ENCODE measurements at places on chromosomes 16 and 17.

- peak; percentile 65 for DNase-seq
Observed at GRCh38 chr17:29778956-29779811, 150.8 kb downstream of the SSH2 start.

- DNase-seq: no peak
Observed at GRCh38 chr17:72749119-72749572, 343.3 kb downstream of the SLC39A11 start.

GRCh38 chr16:67760206-67760955 is 41.3 kb upstream of the GFOD2 start:
- no peak for DNase-seq

DNA sequence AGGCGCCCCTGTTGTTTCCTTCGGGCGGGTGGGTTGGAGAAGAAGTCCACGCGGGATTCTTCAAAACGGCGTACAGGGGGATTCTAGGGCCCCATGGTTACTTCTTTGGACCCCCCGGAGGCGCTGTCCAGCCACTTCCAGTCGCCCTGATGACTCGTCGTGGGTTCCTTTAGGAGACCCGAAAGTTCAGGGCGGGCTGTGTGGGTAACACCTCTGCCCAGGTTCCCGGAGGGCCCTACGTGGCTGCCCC is 716 bp upstream of the HIC1 start:
- DNase-seq: no peak

- no peak for DNase-seq
Observed at GRCh38 chr17:57806167-57806830, 43.5 kb downstream of the MRPS23 start.

DNA sequence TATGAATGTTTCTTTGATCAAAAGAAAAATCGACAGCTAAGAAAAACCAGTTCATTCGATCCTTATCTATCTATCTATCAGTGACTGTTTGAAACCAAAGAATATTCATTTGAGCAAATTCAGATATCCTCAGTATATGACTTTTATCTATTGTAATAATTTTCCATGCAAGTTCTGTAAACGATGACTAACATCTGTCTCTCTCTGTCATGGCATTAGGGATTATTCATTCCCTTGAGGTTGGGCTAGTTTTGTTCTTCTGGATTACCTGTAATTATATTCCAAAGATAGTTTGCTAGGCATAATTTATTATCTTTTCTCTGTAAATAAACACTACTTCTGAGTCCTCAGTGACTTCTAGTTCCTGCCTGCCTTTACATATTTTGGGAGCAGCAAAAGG is 497.7 kb upstream of the CDH11 start:
- DNase-seq: no peak

GRCh38 chr16:66534376-66534799 is 15.5 kb downstream of the TK2 start:
- no peak for DNase-seq

DNA sequence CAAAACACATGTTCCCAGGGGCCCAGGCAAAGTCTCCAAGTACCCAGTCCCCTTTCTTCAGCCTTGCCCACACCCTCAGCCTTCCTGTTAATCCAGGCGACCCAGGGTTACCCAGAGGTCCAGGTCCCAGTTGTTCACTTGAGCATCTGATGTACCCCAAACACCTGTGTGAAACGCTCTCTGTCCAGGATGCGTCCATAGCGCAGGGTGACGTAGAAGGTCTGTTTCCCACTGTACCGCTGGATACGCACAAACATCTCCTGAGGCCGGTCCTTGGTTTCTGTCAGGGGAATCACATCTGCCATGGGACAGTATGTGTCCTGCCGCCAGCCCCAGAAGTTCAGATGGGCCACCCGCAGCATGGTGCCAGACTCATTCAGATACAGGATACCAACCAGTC is 1.6 kb downstream of the TMEM186 start:
- DNase-seq: no peak

DNA sequence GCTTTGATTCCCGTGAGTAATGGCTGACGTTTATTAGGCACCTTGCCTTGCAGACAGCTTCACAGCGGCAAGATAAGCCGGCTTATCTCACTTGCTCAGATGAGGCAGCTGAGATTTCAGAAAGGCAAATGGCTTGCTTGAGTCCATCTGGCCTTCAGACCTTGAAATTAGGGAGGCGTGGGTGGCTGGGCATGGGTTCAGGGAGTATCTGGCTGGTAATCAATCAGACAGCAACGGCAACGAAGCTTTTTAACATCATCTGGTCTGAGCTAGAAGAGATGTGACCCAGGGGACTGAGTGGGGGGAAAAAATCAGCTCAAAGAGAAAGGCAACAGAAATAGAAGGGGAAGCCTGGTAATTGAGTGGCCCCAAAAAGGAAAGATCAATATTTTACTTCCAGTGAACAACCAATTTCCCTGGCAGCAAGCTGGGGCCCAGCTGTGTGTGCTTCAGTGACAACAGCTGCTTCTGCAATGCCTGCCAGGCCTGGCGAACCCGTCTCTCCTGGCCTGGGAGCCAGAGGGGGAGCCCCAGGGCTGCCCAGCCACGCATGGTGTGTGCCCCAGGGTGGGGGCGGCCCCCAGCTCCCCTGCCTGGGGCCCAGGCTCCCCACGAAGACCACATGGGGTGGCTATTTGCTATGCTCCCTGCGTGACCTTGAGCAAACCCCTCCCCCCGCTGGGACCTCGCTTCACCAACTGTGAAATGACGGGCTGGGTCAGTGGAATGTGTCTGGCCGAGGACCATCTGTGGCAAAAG is 34.0 kb downstream of the RAB11FIP4 start:
- no peak for DNase-seq
